ENCODE measurements at places on chromosomes 7 and 10. TPM values are rescaled to one million over a fixed set of nuclear protein-coding genes. Genes with fewer than 3 reads are reported as not detected.

DNA sequence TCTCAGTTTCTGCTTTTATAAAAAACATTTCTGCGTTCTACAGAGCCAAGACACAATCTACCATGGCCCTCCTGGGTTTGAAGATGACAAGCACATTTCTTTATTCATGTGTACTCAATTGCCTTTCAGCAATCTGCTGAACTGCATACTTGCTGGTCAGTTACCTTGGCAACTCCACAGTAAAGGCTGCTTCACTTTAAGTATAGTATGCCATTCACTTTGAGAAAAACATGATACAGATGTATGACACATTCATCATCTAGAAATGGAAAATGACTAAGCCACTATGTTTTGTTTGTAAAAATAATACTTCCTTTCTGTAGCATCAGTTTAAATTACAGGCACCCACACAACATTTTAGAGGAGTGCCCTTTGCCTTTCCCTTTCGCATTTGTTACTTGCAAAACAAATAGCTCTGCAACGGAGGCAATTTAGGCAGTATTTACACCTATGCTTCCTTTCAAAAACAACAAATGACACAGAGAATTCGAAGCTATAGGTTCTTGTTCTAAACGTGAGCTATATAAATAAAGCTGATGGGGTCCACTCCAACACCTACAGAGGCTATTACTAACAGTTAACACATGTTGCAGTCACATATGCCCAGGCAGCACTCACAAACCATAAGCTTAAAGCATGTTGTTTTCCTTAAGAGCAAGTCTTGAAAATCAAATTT is 23.5 kb downstream of the SGCE start:
- DNase-seq, result no peak

GRCh38 chr10:55979203-55979602 is 381.9 kb downstream of the ZWINT start:
- DNase-seq, result no peak

GRCh38 chr7:102085218-102085772 is 201.4 kb upstream of the SH2B2 start:
- no peak for DNase-seq

GRCh38 chr10:93180482-93180931 is 106.8 kb downstream of the CYP26A1 start:
- DNase-seq, result peak; percentile 87

The PDK4 gene
- 121 TPM for total RNA-seq

The ATOH7 gene
- not detected for total RNA-seq

The CCDC7 gene
- 35.2 TPM for total RNA-seq
